ENCODE measurements at places on chromosomes 3 and 15.
A peak's percentile ranks its signal among the peaks of the same experiment; 100 is the strongest.

DNA sequence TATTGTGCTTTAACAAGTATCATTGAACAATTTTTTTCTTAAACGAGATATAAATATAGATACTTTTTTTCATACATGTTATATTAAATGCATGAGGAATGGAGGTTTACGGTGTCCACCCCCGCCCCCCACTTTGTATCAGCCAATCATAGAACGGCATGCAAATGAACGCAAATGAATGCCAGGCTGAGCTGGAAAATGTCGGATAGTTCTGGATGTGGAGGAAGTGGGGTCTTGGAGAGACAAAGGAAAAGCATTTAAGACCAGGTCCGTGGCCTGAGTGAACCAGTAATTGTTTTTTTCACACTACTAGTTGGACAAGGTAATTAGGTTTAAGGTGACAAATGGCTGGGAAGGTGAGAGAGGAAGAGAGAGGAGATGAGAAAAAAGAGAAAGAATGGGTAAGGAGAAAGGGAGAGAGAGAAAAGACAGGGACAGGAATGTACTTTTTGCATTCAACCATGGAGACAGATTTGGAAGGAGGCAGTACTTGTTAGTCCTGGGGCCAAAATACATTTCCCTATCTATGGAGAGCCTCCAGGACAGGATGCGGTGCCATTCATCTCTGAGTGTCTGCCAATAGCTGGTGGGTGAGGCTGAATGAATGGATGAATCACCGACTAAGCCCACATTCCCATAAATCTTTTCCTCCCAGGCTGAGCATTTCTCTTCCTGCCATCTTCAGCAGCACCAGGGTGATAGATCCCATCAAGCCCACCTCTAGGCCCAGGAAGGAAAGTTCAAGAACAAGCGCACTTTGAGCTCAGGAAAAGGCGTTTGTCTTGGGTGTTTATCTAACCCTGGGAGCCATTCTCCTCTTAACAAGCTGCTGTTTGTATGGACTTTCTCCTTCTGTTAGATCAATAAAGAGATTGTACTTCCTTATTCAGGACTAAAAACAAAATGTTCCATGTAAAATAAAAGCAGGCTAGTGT lies 1.4 kb upstream of the RAD18 start:
- no peak for DNase-seq

DNA sequence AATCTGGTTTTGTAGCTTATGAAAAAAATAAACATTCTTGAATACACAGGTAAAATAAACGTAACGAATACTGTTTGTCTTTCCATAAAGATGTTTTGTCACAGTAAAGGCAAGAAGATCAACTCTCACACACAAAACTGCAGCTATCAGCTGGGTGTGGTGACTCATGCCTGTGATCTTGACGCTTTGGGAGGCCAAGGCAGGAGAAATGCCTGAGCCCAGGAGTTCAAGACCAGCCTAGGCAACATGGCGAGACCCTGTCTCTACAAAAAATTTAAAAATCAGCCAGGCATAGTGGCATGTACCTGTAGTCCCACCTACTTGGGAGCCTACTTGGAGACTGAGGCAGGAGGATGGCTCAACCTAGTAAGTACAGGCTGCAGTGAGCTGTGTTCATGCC lies 39.6 kb downstream of the CBLB start:
- no peak for DNase-seq

DNA sequence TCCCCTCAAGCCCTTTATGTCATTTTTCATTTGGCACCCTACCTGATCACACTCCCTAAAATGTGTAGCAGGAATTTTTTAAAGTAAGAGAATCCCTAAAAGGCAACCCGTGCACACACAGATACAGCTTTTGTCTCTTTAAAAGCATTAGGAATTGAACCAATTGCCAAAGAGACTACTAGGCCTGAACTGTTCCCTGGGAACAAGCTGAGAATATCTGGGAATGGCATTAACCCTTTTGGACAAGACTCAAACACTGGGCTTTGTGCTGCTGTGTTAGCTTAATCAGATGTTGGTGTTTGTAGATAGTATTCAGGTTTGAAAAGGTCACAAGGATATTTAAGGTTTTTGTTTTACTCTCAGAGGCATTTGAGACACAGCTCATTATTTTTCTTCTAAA lies 414.4 kb upstream of the PDZRN3 start:
- DNase-seq = no peak

DNA sequence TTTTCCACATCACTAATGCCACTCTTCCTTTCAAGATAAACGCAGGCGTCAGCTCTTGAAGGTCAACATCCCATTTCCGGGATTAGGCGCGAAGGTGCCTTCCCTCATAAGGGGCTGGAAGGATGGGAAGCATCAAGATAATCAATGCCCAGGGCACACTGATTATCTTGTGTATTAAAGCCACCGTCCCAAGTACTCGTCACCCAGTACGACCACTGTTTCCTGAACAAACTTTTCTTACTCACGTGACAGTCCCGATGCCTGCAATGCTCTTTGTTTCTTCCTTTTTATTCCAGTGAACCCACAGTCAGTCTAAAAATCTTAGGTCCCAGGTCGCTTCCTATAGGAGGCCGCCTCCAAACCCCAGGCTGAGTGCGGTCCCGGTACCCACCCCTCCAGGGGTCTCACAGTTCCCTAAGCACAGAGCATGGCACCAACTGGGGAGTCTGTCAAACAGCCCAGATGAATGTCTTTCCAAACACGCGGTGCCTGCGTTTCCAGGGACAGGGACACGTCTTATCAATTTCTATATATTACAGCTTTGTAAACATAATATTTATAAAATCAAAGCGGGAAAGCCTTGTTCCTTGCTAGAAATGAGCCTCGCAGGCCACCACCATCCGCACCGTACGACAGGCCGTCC lies 589 bp downstream of the ANAPC13 start:
- peak; percentile 65 for DNase-seq

- peak; percentile 80 for DNase-seq
Measured at GRCh38 chr15:78638658-78639314, 2.2 kb downstream of the CHRNB4 start.
